H9 (cell line): ENCODE measurements at places on chromosomes 3 and 15. TPM values are rescaled to one million over a fixed set of nuclear protein-coding genes. Genes with fewer than 3 reads are reported as not detected.

The KNG1 gene
- not detected in 2 replicates for total RNA-seq

The PRR20G gene
- total RNA-seq = 0.26 and 0.35 TPM in 2 replicates

The SLC6A11 gene
- 1.5 and 1.9 TPM in 2 replicates for total RNA-seq

The IGSF11 gene
- 1.2 and 1.6 TPM in 2 replicates for total RNA-seq

The STX19 gene
- total RNA-seq = not detected in 2 replicates

The KNL1 gene
- total RNA-seq = 16.8 and 19.7 TPM in 2 replicates

The SOX2 gene
- 307 and 316 TPM in 2 replicates for total RNA-seq

The ANKUB1 gene
- not detected in 2 replicates for total RNA-seq

The SLC15A2 gene
- total RNA-seq = 2.3 and 2.4 TPM in 2 replicates

The CEMIP gene
- 0.09 and 0.26 TPM in 2 replicates for total RNA-seq

The SLC9C1 gene
- total RNA-seq = 0.15 and 0.50 TPM in 2 replicates

The STRC gene
- 0.61 and 0.97 TPM in 2 replicates for total RNA-seq

The SLC28A2 gene
- not detected in 2 replicates for total RNA-seq

The MGA gene
- total RNA-seq = 57.3 and 62.7 TPM in 2 replicates

The AGBL1 gene
- not detected in 2 replicates for total RNA-seq

The HTR3E gene
- not detected in 2 replicates for total RNA-seq
